ENCODE measurements at places on chromosomes 3 and 15. TPM values are rescaled to one million over a fixed set of nuclear protein-coding genes. Genes with fewer than 3 reads are reported as not detected.

GRCh38 chr15:29870495-29871151, 48.4 kb upstream of the TJP1 start:
- peak; percentile 16 for DNase-seq

DNA sequence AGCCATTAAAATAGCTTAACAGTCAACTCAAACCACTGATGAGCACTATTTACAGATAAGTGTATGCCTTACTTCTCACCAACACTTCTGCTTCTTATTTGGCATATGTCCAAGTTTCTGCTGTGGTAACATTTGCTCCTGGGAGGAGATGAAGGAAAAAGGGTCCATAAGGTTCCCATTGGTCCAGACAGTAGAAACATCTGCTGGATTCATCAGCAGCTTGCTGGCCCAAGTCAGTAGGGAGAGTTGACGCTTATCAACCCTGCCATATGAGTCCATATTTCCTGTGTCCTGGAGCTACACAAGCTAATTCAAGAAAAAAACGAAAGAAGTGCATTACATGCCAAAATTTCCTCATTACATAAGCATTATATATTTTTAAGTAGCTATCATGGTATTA, 824.5 kb downstream of the CADM2 start:
- no peak for DNase-seq

Gene FAIM
- total RNA-seq = 5.5 TPM

DNA sequence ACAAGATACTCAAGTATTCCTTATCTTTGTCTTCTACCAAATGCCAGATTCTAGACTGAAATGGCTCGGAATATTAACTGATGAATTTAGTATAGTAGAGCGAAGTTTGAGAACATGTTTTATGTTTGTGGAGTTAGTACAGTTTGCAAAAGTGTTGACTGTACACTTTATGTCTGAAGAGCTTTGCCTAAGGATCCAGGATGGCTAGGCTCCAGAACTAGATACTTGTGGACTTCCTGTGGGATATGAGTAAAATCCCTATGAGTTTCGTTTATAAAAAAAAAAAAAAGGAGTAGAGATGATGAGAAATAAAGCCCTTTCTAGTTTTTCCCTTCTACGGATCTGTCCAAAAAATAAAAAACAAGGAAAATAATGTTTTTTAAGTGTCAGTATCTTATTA, 96.7 kb downstream of the TP63 start:
- no peak for DNase-seq

GRCh38 chr3:189786479-189787064, 155.4 kb downstream of the TP63 start:
- no peak for DNase-seq

Gene SCN11A
- 0.69 TPM for total RNA-seq

DNA sequence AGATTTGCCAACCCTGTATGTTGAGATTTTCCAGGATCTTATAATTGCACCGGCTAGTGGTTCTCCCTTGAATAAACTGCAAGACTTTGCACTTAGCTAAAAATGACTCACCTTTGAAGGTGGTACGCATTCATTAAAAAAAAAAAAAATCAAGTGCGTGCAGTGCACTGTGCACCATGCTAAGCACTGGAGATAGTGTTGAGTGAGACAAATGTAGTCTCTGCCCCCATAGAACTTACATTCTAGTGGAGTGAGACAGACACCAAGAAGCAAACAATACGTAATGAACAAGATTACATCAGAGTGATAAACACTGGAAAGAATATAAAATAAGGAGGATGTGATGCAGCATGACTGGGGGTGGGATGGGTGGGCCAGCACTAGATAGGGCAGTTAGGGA, 69.4 kb downstream of the ITPR1 start:
- no peak for DNase-seq

Gene STRIT1
- total RNA-seq = not detected

- DNase-seq = no peak
Measured at GRCh38 chr15:90463381-90463780, 66.3 kb upstream of the CRTC3 start.

DNA sequence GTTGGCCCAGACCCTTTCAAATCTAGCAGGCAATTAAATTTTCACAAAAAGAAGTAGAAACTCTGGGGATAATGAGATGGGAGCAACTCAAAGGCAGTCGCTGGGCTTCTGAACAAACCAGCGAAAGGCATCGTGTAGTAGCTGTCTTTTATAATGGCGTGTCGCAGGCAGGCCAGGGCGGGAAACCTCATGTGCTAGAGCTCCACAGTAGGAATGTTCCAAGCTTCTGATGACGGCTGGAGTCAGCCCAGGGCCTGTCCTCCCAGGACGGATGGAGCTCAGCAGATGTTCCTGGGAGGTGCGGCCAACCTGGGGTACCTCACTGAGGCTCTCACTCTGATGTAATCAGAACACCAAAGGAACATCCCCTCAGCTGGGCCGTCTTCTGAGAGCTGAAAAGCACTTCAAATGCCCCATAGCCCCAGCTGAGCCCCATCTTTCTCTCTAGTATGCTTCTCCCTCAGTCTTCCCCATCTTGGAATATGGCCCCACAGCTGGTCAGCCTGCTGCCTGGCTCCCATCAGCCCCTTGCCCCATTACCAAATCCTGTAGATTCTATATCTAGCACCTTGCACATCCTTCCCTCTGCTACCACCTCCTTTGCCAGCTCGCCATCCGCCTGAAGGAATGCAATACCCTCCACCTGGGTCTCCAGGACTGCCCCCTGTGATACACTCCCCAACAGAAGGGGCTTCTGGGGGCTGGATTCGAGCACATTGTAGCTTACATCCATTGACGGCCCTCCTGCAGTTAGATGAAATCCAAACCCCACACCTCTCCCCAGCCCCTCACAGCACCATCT, 54.9 kb upstream of the ATP2B2 start:
- no peak for DNase-seq

Gene KLHL18
- 41.8 TPM for total RNA-seq

Gene ARPIN
- total RNA-seq = 13.3 TPM

GRCh38 chr3:69930564-69930963, 69.0 kb upstream of the SAMMSON start:
- no peak for DNase-seq

Gene LOXL1
- 156 TPM for total RNA-seq

DNA sequence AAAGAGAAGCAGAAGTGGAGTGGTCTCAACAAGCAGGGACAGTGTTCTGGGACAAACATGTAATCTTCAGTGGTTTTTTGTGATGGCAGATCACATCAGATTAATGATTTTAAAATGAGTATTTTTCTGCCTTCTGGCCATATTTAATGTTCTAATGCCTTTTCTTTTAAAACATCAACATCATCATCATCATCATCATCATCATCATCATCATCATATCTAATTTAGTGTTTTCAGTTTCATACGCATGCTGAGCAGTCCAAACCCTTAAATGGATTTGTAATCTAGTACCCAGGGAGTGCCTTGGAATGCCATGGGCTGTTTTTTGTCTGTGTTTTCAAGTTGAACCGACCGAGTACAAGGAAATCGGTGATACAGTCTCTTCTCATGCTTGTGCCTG, 68.9 kb downstream of the CACNA2D3 start:
- DNase-seq = no peak

Gene MYZAP
- 55.3 TPM for total RNA-seq

Gene CRABP1
- 3.3 TPM for total RNA-seq

- no peak for DNase-seq
Measured at GRCh38 chr3:123907720-123908119, 23.6 kb upstream of the MYLK start.

- DNase-seq = peak; percentile 67
Measured at GRCh38 chr15:59993950-59994401, 10.1 kb upstream of the FOXB1 start.

- no peak for DNase-seq
Measured at GRCh38 chr15:74411686-74412085, 22.1 kb downstream of the SEMA7A start.

Gene CPLX3
- total RNA-seq = not detected

Gene PCLAF
- 7.0 TPM for total RNA-seq

DNA sequence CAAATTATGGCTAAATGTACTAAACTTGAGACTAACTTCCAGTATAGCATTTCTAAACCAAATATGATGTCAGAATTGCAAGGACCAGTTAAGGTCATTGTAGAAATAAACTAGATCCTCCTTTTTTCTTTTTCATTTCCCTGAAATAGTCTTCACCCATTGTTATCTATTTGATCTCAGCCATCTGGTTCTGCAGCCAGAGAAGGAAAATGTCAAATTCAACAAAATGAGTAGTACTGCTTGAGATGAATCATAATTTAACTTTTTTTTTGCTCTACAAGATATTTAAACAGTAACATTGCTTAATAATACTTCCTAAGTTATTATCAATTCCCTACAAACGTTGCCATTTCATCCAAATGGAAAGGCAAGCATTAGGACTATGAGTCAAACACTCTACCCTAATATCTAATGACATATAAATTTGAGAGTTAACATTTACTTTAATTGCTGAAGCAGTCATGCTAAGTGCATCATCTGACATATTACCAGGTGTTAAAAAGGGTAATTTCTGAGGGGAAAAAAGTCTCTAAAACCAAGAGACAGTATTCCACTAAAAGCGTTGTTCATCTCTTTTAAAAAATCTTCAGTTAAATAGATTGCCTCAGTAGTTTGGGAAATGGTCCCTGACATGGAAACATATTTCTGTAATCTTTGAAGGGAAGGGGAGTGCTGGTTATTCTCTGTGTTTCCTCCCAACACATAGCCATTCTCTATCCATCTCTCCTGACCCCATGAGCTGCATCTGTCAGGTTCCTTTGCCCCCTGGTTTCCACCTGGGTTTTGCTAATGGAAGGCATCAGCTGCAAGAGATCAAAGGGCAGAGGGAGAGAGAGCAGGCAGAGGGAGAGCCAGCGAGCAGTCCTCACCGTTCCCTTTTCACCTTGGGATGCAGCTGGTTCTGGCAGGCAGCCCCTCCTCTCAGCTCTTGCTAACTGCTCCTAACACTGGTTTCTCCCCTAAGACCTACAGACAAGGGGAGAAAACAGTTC, 138.5 kb downstream of the ARPP21 start:
- DNase-seq = no peak

Gene SCG5
- 15.6 TPM for total RNA-seq

DNA sequence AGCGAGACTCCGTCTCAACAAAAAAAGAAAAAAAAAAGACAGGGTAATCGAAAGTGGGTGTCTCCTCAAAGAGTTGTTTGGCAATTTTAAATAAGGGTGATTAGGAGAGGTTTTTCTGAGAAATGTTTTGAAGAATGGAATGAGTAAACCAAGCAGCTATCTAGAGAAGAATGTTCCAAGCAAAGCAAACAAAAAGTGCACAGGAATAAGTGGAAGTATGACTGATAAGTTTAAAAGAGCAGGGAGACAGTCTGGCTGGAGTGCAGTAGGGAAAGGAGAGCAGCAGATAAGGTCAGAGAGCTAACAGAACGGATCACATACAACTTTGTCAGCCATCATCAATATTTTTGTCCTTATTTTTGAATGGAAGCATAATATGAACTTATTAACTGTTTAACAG, 853.5 kb downstream of the TUSC7 start:
- no peak for DNase-seq

GRCh38 chr3:59425942-59426341, 376.1 kb upstream of the CFAP20DC start:
- no peak for DNase-seq

GRCh38 chr3:152556731-152557254, 278.1 kb upstream of the P2RY1 start:
- no peak for DNase-seq

DNA sequence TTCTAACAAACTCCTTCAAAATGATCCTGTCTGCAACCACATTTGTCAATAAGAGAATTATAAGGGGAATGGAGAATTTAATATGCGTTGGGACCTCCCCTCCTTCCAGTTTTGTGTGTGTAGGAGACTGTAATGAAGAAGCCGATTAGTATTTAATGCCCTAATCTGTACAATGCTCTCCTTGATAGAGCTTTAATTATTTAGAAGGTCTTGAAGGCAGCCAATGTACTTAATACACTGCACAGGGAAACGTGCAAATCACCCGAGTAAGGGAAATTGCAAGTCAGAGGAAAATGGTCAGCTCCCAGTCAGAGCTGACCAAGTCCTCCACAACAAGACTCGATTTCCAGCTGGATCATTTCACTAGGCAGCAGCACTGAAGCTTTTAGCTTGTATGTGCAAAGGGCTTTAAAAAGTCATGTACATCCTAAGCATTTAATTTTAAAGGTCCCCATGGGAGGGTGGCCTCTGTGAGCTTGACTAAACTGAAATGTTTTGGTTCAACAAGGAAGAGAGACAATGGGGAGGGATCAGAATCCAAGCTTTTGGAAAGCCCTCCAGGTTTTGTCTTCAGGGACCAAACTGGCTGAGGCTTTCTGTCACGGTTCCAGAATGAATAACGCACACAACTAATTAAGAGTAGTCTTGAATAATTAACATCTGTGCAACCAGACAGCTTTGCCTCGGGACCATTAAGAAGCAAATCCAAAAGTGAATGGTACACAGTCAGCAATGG, 159.8 kb upstream of the MITF start:
- DNase-seq = no peak

Gene EXD1
- not detected for total RNA-seq

- no peak for DNase-seq
Measured at GRCh38 chr3:128763967-128764366, 38.0 kb downstream of the RAB7A start.

DNA sequence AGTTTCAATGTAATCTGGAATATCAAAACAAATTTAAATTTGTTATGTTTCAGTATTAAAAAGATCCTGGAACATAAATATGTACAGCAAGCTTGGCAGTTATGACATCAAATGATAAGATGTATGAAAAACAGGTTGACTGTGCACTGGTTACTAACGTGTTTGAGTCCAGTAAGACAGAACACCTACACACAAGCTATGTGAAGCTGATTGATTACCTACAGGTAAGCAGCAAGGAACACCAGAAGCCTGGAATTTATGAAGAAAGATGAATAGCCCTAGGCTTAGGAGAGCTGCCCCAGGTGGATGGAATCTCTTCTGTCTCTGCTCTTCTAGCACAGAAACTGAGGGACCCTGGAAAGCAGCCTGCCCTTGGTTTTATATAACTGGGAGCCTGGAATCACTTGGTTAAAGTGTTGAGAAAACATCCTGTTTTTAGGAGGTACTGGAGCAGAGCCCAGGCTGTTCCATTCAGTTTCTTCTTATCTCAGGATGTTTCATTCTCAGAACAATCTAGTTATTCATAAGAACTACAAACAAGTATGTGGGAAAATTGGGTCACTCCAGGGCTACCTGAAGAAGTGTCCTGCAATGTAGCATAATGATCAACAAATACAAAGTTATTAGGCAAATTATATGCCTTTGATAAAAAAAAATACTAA, 36.3 kb downstream of the SLITRK3 start:
- no peak for DNase-seq

DNA sequence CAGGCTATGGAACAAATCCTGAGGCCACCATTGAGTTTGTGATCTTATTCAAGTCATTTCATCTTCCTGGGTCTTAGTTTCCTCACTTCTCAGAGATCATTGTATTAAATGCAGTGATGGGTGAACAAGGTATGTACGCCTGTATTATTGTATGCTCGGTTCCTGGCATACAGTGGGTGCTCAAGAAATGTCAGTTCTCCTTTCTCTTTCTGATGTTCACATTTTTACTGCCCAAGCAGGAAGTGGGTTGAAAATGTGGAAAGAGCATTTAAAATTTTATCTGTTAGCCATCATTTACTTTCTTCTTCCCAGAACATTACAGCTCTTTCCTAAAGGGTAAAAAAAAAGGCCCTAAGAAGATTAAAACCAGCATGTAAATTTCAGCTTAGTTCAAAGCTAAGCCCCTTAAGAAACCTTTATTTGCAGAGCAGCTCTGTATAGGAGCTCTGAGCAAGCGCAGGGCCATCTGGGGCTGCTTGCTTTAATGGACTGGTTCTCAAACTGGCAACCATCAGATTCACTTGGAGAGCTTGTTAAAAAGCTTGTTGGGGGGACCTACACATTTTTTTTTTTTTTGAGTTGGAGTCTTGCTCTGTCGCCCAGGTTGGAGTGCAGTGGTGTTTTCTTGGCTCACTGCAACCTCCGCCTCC, 179.4 kb downstream of the CHST2 start:
- no peak for DNase-seq

GRCh38 chr15:80885016-80885579, 104.5 kb downstream of the MESD start:
- DNase-seq = no peak

Gene IFT57
- 31.4 TPM for total RNA-seq
